ENCODE measurements at places on chromosomes 11 and 22.

- no peak for DNase-seq
Measured at GRCh38 chr11:76649851-76650372, 20.6 kb downstream of the LRRC32 start.

DNA sequence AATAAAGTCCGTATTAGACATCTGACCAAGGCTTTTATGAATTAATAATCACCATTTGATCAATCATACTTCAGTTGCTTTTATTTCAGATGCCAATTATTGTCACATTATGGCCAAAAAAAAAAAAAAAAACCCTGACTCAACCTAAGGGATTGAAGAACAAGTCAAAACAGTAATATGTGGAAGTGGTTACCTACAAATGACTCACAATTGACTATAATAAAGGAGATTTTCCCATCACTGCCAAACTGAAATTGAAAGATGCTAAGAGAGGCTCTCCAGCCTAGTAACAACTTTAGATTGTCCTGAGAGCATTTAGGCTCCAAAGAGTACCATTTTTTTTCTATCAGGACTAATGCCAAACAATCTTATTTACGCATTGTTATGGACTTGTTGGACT, 35.2 kb downstream of the SOX6 start:
- DNase-seq: no peak

- DNase-seq: no peak
Measured at GRCh38 chr11:10076458-10077141, 217.4 kb downstream of the SBF2 start.

DNA sequence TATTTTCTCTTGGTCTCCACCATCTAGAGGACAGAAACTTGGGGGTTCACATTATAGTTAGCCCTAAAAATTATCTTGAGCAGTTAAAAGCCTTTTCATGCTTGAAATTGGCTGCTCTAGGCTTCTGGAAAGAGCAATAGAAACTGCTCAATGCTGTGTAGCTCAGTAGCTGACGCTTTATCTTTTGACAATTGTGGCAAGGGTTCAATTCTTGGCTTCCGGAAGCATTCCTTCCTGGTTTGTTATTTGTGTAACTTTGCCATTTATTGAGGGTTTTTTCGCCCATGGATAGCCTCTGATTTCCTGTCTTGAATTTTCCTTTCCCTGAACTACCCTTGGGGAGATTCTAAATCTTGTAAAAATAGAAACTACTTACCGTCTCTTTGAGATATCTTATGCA, 10.3 kb upstream of the OR56A1 start:
- DNase-seq: no peak

- no peak for DNase-seq
Measured at GRCh38 chr11:89203814-89204213, 26.1 kb downstream of the TYR start.

DNA sequence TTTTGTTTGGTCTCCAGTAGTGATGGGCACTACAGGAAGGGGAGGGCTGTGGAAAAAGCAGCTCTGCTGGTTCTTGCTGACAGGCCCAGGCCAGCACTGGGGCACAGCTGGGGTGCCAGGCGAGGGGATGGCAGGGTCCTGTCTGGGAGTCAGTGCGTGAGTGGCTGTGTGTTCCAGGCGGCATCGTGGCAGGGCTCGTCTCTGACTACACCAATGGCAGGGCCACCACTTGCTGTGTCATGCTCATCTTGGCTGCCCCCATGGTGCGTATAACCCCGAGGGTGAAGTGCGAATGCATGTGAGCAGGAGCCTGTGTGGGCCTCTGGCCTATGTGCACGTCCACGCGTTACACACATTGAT, 20.9 kb downstream of the SLC37A2 start:
- no peak for DNase-seq

- no peak for DNase-seq
Measured at GRCh38 chr22:19632668-19633148, 81.6 kb upstream of the SEPTIN5 start.

GRCh38 chr11:133162227-133162626, 370.1 kb downstream of the OPCML start:
- DNase-seq: no peak

Measured in activated CD4-positive, alpha-beta T cell treated with anti-CD3 and anti-CD28 coated beads for 24 hours (primary cell).